CD4-positive, alpha-beta T cell treated with Interleukin-12 subunit alpha and Interleukin-12 subunit beta, for 1 hour (primary cell): ENCODE measurements at places on chromosomes 11 and 22.

GRCh38 chr11:64549969-64550368, 41.1 kb upstream of the SLC22A12 start:
- DNase-seq: no peak

- DNase-seq: no peak
These were observed 120.3 kb downstream of the NAV2 start for GRCh38 chr11:19832901-19833300.

- DNase-seq: no peak
These were observed 35.1 kb downstream of the TRIM29 start for GRCh38 chr11:120102864-120103122.

DNA sequence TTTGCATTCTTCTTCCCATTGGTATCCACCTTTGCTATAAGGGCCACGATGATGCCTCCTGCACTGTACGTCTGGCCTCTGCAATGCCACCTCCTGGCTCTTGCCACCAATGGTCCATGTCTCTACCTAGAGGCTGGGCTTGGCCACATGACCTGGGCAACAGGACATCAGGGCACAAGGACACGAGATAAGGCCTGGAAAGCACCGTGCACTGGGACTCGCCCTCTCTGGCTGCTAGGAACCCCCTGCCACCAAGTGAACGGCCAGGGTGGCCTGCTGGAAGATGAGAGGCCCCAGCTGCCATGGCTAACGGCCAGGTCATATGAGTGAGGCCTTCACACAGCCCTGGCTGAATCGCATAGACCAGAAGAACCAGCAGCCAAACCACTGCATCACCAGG, 87.4 kb downstream of the TRMU start:
- DNase-seq: no peak

- DNase-seq: no peak
These were observed 116.0 kb upstream of the TOP3B start for GRCh38 chr22:22098457-22099193.

DNA sequence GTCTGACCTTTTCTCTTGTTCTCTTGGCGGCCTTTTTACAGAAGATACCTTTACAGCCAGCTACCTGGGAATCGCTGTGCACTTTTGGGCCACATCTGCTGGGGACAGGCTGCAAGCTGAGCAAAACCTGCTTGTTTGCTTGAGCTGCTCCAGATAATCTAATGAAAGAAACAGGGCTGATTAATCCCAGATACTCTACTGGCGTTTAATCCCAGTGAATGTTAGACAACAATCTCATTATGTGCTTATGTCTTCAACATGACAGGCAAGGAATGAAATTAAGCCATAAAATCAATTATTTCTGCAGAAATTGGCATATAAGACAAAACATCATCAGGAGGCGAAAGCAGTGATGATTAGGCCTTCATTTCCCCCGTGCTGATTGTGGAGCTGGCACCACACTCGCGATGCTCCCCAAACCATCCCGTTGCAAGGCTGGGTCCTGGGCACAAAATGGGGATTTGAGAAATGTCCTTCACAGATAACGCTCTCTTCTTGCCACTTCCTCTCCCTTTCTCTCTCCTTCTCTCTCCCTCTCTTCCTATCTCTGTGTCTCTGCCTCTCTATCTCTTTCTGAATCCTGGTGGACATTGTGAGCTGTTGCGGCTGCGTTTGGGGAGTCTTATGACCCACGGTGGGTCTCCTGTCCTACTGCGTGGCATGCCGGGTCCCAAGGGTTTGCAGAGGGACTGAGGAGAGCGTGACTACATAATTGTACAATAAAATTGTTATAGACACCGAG, 1053.8 kb downstream of the TBC1D22A start:
- DNase-seq: no peak
